ENCODE measurements at places on chromosomes 7 and 10. TPM values are rescaled to one million over a fixed set of nuclear protein-coding genes. Genes with fewer than 3 reads are reported as not detected.

OR13A1 gene
- not detected for polyA plus RNA-seq

MMD2 gene
- not detected for polyA plus RNA-seq

OR2A1 gene
- not detected for polyA plus RNA-seq

SEMA3A gene
- 16.5 TPM for polyA plus RNA-seq

CLDN3 gene
- polyA plus RNA-seq: 0.05 TPM

PRKCQ gene
- 0.18 TPM for polyA plus RNA-seq

ZNF277 gene
- 12.9 TPM for polyA plus RNA-seq

SFRP4 gene
- polyA plus RNA-seq: not detected

CYP2C19 gene
- polyA plus RNA-seq: not detected

TMEM130 gene
- 1.2 TPM for polyA plus RNA-seq

PHKG1 gene
- 0.91 TPM for polyA plus RNA-seq

GDF10 gene
- not detected for polyA plus RNA-seq

COL17A1 gene
- polyA plus RNA-seq: 0.12 TPM

TAS2R40 gene
- polyA plus RNA-seq: not detected

EVX1 gene
- not detected for polyA plus RNA-seq

OR6V1 gene
- polyA plus RNA-seq: not detected

CFAP70 gene
- 1.9 TPM for polyA plus RNA-seq

SCRN1 gene
- 64.3 TPM for polyA plus RNA-seq

SPAM1 gene
- not detected for polyA plus RNA-seq

CHN2 gene
- polyA plus RNA-seq: 0.02 TPM

NKX1-2 gene
- polyA plus RNA-seq: not detected

PMS2 gene
- 11.4 TPM for polyA plus RNA-seq

HOXA4 gene
- polyA plus RNA-seq: not detected

RNF32 gene
- 2.3 TPM for polyA plus RNA-seq

TLL2 gene
- polyA plus RNA-seq: 0.28 TPM

MMRN2 gene
- polyA plus RNA-seq: 0.05 TPM

LRRC4 gene
- polyA plus RNA-seq: 0.44 TPM

NME8 gene
- not detected for polyA plus RNA-seq

WNT8B gene
- polyA plus RNA-seq: 0.28 TPM

MINDY3 gene
- polyA plus RNA-seq: 9.5 TPM

SFTPA1 gene
- not detected for polyA plus RNA-seq

PTPRN2 gene
- 3.9 TPM for polyA plus RNA-seq

AKR1C8 gene
- polyA plus RNA-seq: not detected

CDC14C gene
- not detected for polyA plus RNA-seq

LHPP gene
- polyA plus RNA-seq: 35.3 TPM

AGAP9 gene
- polyA plus RNA-seq: 9.1 TPM

DYDC2 gene
- 0.08 TPM for polyA plus RNA-seq

PSD gene
- polyA plus RNA-seq: 0.99 TPM

CYP26A1 gene
- not detected for polyA plus RNA-seq
